ENCODE measurements at places on chromosomes 3 and 15. TPM values are rescaled to one million over a fixed set of nuclear protein-coding genes. Genes with fewer than 3 reads are reported as not detected.

- H3K4me3 ChIP-seq, result no peak overlapping the region
- H3K27ac ChIP-seq, result no peak overlapping the region
- H3K36me3 ChIP-seq, result no peaks in the 10 kb centered on the region
Observed at GRCh38 chr3:162721736-162722135, 1225.1 kb downstream of the OTOL1 start.

DNA sequence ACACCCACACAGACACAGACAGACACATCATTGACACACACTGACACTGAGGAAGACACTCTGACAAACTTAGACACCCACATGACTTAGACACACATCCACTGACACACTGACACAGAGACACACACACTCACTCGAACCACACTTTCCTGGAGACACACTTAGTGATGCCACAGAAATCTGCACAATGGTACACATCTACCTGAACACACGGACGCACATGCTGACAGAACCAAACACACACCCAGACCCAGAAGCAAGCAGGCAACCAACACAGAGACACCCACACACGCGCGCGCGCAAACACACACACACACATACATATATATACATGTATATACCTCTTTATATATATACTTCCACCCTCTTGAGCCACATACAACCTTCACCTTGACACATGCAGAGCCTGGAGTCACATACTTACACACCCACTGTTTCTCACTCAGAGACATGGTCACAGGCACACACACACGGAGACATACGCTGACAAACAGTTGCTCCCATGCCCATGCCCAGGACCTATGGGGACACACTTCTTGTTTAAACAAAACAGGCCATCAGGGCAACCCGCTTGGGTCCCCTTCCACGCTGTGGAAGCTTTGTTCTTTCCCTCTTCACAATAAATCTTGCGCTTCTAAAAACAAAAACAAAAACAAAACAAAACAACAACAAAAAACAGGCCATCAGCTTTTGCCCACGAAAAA is 913 bp upstream of the SCN5A start:
- H3K27me3 ChIP-seq, result peaks cover 12% of the 10 kb centered on the region
- H3K4me1 ChIP-seq, result no peaks in the 10 kb centered on the region
- peak; percentile 10 for DNase-seq
- no peak overlapping the region for H3K27ac ChIP-seq
- H3K4me3 ChIP-seq, result no peak overlapping the region

DNA sequence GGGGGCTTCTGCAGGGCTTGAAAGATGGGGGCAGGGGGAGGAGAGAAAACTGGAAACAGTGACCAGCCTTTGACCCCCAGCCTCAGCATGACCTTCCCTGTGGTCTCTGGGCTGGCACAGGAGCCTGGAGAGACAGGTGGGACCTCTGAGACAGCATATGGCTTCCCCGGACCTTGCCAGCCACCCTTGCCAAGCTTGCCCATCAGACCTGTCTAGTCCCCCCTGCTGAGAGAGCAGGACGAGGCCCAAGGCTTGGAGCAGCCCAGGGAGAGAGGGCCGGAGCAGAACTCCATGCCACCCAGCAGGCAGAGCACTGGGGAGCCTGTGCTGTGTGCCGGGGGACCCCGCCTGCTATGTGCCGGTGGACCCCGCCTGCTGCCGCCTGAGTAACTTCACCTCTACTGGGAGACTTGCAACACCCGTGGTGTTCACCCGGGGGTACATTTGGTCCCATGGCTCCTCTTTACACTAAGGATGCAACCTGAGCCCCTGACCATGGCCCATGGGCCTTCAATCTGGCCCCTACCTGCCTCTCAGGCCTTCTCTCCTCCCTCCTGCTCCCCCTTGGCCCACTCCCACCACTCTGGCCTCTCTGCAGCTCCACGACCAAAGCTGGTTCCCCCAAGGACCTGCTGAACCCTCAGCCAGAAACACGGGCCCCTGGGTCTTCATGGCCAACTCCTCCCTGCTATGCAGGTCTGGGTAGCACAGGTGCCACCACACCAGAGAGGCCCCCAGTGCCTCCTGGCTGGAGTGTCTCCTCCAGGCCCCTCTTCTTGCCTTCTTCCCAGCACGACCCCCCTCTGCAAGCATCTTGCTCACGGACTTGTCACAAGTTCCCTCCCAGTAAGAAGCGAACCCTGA is 21.1 kb upstream of the SLC41A3 start:
- no peak overlapping the region for H3K27ac ChIP-seq
- H3K27me3 ChIP-seq, result no peaks in the 10 kb centered on the region
- H3K36me3 ChIP-seq, result no peaks in the 10 kb centered on the region
- no peak for DNase-seq

GRCh38 chr3:29258161-29258560 is 22.7 kb upstream of the RBMS3 start:
- no peak overlapping the region for H3K27ac ChIP-seq
- DNase-seq, result no peak
- H3K4me3 ChIP-seq, result no peak overlapping the region

DNA sequence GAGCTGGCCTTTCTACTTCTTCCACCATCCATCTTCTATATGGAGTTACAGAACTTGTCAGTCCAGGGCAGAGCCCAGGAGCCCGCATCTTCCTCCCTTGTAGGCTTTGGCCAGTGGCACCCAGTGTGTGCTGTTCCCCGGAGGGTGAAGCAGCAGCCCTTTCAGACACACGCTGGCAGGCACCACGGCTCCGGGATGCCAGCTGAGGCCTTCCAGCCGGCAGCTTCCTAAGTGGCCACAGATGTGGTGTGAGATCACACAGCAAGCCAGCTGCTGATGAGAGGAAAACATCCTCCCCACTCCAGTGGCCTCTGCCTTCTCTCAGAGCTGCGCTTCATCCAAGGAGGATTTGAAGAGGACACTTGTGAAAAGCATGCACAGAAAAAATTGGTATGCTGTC is 24.1 kb downstream of the CRABP1 start:
- peak overlapping the region; percentile 73 for H3K27ac ChIP-seq
- DNase-seq, result peak; percentile 81
- no peaks in the 10 kb centered on the region for H3K27me3 ChIP-seq
- no peak overlapping the region for H3K4me3 ChIP-seq
- no peaks in the 10 kb centered on the region for H3K36me3 ChIP-seq
- H3K4me1 ChIP-seq, result 0 out of 2 replicates have a peak, but pooled peaks cover 4% of the 10 kb centered on the region

DNA sequence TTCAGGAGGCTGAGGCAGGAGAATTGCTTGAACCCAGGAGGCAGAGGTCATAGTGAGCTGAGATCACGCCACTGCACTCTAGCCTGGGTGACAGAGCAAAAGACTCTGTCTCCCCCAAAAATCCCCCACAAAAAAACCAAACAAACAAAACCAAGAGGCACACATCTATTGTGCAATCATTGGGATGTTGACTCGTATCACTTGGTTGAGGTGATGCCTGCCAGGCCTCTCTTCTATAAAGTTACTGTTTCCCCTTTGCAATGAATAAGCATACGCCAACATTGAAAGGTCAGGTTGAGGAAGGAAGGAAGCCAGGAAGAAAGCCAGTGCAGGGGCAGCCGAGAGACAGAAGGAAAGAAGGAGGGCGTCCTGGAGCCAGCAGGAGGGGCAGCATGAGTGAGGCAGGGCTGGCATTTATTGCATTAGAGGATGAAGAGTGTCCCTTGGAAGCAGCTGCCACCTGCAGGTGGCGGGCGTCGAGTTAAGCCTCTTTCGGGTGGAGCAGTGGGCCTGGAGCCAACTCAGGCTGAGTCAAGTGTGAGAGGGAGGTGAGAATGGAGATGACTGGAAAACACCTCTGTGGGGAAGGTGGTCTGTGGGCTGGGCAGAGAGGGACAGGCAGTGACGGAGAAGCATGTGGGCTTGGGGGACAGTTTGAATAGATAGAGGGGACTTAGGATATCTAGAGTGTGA is 8.3 kb upstream of the CSPG4 start:
- no peak overlapping the region for H3K4me3 ChIP-seq
- DNase-seq, result peak; percentile 21
- peaks cover 5% of the 10 kb centered on the region for H3K4me1 ChIP-seq
- H3K27ac ChIP-seq, result no peak overlapping the region

DNA sequence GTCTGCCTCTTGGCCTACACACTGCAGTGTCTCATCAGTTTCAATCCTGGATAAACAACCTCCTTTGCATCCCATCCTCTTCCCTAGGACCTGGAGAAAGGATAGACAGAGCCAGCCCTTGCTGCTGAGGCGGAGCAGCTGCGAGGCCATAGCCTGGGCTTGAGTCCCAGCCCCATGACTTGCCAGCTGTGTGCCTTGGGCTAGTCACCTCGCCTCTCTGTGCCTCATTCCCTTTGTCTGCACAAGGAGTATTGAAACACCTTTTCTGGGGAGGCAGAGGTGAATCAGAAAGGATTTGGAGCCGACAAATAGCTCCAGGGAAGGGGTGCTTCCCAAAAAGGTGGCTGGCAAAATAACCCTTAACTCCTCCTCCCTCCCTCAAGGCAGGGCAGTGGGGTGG is 65.0 kb upstream of the SLC6A1 start:
- H3K27ac ChIP-seq, result no peak overlapping the region
- no peaks in the 10 kb centered on the region for H3K36me3 ChIP-seq
- DNase-seq, result no peak

- H3K4me3 ChIP-seq, result no peak overlapping the region
- no peaks in the 10 kb centered on the region for H3K27me3 ChIP-seq
- no peaks in the 10 kb centered on the region for H3K4me1 ChIP-seq
- H3K36me3 ChIP-seq, result no peaks in the 10 kb centered on the region
Observed at GRCh38 chr15:45812200-45812599, 177.4 kb downstream of the SQOR start.

DNA sequence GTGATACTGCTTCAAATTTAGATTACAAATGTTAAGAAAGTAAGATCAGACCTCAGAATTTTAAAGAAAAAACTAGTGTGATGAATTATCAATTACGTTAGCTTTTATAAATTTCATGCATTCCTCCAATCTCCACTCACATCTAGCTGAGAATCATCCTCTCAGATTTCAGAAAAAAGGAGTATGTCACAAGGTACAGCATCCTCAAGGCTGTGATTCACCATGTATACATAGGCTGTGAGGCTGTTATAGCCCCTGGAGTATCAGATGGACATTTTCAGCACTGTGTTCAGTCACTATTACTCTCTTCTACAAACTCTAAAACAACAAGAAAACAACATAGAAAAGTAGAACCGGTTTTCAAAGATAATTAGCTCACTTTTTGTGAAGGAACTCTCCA is 214.4 kb downstream of the PCCB start:
- no peaks in the 10 kb centered on the region for H3K27me3 ChIP-seq
- no peaks in the 10 kb centered on the region for H3K4me1 ChIP-seq
- H3K4me3 ChIP-seq, result no peak overlapping the region
- H3K27ac ChIP-seq, result no peak overlapping the region
- DNase-seq, result no peak
- no peaks in the 10 kb centered on the region for H3K36me3 ChIP-seq

DNA sequence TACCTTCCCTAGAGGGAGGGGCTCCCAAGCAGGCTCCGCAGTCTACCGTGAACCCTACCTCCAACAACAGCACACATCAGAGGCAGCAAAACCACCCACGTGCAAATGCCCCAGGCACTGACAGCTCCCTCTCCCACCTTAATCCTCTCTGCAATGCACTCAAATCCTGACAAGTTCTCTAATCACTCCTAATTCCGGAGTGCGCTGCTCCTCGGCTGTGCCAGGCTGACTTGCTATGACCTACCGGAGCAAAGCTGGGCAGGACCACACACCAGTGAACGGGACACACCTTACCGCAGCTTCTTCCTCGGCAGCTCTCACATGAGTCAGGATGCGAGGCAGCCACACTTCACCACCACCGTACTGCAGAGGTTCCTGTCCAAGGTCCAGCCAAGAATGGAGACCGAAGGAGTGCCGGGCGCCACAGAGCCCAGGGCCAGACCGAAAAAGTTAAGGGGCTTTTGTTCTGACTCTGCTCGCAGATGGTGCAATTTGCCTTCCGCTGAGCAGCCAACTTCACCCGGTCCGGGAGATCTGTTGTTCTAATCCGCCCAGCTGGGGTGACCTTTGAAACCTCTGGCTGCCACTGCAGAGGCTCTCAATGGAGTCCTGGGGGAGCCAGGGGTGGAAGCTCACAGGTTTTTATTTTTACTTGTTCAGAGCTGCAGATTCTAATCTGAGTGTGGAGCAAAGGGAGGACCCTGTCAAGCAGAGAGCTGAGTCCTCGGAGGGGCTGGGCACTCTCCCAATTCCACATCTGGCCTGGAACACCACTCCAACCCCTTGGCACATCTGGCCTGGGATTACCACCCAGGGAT is 84.4 kb downstream of the MYLK start:
- DNase-seq, result no peak
- no peak overlapping the region for H3K27ac ChIP-seq
- no peak overlapping the region for H3K4me3 ChIP-seq
- H3K36me3 ChIP-seq, result peaks cover 56% of the 10 kb centered on the region

DNA sequence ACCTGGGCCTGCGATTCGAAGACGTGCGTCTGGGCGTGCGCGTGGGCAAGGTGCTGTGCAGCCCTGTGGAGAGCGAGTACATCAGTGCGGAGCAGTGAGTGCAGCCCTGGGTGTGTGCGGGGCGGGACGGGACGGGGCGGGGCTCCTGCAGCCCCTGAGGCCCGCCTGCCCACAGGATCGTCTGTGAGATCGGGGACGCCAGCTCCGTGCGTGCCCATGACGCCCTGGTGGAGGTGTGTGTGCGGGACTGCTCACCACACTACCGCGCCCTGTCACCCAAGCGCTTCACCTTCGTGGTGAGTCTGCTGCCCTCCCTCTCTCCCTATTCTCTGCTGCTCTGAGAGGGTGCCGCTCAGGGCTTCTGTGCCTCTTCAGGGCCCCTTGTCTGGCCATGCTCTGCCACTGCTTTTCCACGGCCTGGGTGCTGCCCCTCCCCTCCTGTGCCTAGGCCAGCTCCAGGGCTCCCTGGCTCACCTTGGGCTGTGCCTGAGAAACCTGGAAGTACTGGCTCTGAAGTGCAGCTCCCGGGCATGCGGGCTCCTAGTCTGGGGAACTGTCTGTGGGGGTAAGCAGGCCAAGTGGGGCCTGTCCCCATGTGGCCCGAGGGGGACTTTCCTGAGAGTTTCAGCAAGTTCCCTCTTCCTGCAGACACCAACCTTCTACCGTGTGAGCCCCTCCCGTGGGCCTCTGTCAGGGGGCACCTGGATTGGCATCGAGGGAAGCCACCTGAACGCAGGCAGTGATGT is 31.8 kb downstream of the PLXNA1 start:
- peak overlapping the region; percentile 47 for H3K27ac ChIP-seq
- H3K4me3 ChIP-seq, result no peak overlapping the region
- peaks cover 10% of the 10 kb centered on the region for H3K36me3 ChIP-seq
- H3K4me1 ChIP-seq, result peaks cover 10% of the 10 kb centered on the region
- no peaks in the 10 kb centered on the region for H3K27me3 ChIP-seq

The CD276 gene
- 60.1 TPM for polyA plus RNA-seq

The SYNPR gene
- not detected for polyA plus RNA-seq

The SST gene
- not detected for polyA plus RNA-seq

The ACP3 gene
- polyA plus RNA-seq, result 0.19 TPM

The ITIH4 gene
- 2.0 TPM for polyA plus RNA-seq

The CCDC39 gene
- not detected for polyA plus RNA-seq

The GABRG3 gene
- not detected for polyA plus RNA-seq

The HIGD2B gene
- polyA plus RNA-seq, result not detected

Data from SK-N-SH (cell line).